CMK (cell line): ENCODE measurements at places on chromosomes 4 and X.

DNA sequence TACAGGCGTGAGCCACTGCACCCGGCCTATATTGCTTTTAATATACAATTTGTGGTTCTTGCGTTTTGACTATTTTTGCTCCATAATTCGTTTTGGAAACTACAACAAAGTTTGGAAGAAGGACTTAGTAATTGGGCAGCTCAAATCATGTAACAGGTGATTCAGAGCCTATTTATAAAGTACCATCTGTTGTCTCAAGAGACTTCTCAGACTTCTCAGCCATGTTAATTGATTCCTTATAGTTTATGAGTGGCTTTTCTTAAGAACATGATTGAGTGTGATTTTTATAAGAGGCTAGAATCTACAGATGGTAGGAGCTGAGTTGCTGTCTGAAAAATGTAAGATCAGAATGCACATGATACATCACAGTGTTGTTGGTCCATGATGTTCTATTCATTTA, 240.2 kb downstream of the ADGRL3 start:
- DNase-seq: no peak

GRCh38 chrX:154443992-154444754, at the start of gene FAM50A:
Gene FAM50A, plus strand, starts transcription at chrX:154444141. Its CDS starts 95 bp downstream, at chrX:154444236.
- no peak for DNase-seq

GRCh38 chr4:111635646-111636045, 509.6 kb upstream of the FAM241A start:
- no peak for DNase-seq

DNA sequence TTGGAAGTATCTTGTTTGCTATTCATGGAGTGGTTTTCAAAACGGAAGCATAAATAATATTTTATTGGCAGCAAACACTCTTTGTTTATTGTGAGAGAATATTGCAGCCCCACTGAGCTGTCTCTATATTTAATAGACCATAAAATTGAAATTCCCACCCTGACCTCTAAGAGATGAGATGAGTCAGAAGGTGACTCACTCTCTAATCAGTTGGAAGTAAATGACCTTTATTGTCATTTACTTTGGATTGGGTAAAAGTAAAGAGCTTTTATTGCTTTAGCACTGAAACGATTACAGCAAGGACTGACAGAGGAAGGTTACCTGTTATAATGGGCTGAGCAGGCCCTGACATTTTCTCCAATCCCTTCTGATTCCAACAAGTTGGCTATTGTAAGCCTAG, 55.0 kb downstream of the SYTL5 start:
- DNase-seq: no peak

GRCh38 chr4:144584428-144584827, 61.5 kb upstream of the HHIP start:
- DNase-seq: no peak
